ENCODE measurements at places on chromosomes 2 and 18.

- no peak for DNase-seq
Observed at GRCh38 chr2:48471048-48471474, 58.9 kb upstream of the STON1 start.

GRCh38 chr2:108193251-108193650 lies 46.5 kb upstream of the SULT1C3 start:
- DNase-seq = no peak

GRCh38 chr2:158828378-158829164 lies 33.5 kb downstream of the DAPL1 start:
- no peak for DNase-seq

- DNase-seq = no peak
Observed at GRCh38 chr2:172137109-172137508, 34.4 kb upstream of the DLX2 start.

DNA sequence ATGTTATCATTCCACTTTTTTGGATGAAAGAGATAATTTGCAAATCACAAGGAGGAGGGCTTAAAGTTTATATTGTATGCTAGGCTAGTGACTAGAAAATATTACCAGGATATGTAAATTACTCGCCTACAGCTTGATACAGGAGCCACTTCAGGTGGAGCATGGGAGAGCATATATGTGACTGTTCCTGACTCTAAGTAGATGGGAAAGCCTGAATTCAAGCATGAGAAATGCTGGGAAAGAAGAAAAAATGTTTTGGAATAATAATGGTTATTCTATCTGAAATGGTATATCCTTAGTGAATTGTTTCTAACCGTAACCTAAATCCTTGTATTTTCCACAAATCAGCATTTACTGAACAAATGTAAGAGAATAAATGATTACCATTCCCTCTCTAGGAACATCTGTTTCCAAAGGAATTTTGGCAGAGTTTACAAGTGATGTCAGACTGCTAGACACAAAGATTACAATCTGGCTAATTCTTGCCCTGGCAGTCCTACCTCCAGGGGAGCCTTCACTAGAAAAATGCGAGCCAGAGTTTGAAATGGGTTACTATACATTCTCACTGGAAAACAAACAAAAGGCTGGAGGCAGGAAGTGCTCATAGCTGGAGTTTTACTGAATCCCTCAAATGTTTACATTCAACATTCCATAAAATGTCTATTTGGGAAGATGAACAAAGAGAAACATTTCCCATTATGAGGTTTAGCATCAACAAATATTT lies 129.4 kb upstream of the MAPRE2 start:
- DNase-seq = no peak

DNA sequence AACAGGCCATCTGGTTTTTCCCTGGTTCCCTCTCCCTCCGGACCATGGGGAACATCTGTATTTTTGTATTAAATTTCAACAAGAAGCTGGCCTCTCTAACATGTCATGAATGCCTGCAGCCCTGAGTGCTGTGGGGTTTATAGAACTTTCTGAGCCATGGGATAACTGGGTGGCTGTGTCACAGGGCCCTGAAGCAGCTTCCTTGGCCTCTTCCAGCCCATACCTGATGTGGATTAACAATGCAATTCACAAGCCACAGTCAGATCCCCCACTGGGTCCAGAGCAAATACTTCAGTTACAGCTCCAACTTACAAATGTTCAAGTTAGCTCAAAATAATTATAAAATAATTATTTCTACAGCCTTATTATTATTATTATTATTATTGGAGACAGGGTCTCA lies 307.8 kb upstream of the CELF4 start:
- no peak for DNase-seq

DNA sequence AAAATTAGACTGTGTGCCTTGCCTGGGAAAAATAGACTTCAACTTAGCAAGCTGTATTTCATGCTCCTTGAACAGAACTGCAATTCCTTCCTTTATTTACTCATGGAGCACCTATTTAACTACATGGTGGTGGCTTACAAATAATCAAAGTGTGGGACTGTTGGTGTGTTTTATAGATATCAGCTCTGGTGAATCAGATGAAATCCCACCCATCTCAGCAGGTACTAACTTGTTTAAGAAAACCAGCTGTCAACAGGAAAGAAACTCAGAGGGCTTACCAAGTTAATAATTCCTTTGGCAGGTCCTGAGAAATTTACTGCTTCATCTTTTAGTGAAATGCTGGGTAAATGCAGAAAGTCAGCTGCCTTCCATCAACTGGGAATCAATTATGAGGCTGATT lies 830.6 kb downstream of the SLC4A3 start:
- DNase-seq = no peak

DNA sequence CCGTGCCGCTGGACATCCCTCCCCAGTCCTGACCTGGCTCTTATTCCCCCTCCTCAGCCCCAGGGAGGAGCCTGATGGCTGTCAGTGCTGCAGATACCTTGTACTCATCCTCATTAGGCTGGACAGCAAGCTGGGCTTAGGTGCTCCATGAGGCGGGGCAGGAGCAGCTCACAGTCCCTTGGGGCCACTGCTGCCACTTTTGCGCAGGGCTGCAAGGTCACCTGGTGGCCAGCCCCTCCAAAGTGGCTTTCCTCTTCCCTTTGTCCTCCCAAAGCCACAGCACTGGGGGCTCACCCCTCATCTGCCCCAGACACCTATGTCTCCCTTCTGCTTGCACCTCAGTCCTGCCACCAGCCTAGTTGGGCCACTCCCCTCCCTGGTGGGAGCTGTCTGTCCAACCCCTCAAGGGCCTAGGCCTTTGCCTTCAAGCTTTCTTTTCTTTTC lies 60.8 kb downstream of the FAM168B start:
- DNase-seq = no peak

DNA sequence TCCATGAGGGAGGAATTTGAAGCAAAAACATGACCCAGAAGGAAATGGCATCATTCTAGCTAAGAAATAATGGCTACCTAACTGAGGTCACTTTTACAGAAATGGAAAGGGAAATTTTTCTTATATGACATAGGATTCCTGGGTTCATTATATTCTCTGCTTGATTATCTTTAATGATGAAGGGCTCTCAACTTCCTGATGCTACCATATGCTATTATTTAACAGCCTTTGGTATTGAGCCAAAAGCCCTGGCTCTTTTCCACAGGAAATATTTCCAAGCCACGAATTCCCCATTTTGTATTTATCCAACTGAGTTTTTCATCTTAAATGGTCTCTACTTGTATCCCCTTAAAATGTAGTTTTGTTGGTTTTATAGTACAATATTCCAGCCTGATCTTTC lies 63.2 kb upstream of the NPAS2 start:
- no peak for DNase-seq

- DNase-seq = no peak
Observed at GRCh38 chr2:42105330-42106256, 57.8 kb downstream of the PKDCC start.

- no peak for DNase-seq
Observed at GRCh38 chr2:143717053-143717452, 587.8 kb downstream of the ARHGAP15 start.

DNA sequence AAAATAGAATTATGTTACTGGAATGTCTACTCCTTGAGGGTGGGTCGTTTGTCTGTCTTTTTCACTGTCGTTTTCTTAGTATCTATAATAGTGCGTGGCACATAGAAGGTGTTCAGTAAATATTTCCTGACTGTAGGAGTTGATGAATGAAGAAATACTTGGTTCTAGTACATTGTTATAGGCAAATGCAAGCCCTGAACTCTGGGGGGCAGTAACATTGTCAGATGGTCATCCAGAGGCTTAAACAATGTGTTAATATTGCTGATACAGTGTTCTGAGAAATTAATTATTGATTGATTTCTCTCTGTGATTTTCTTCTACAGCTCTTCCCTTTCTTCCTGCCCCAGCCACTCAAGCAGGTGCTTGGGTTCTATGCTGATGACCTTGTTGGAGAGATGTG lies 24.4 kb upstream of the THOC1 start:
- DNase-seq = no peak

Data from stimulated activated naive B cell treated with anti-CD40 and anti-IgM and Interleukin-4, amounts not matched to agents 10 μg/mL and 1 μg/mL and 100 μg/mL, for 72 hours (primary cell).